ENCODE measurements at places on chromosomes 1 and 21.

GRCh38 chr1:147781056-147781471, 20.7 kb upstream of the GJA5 start:
- DNase-seq, result no peak

DNA sequence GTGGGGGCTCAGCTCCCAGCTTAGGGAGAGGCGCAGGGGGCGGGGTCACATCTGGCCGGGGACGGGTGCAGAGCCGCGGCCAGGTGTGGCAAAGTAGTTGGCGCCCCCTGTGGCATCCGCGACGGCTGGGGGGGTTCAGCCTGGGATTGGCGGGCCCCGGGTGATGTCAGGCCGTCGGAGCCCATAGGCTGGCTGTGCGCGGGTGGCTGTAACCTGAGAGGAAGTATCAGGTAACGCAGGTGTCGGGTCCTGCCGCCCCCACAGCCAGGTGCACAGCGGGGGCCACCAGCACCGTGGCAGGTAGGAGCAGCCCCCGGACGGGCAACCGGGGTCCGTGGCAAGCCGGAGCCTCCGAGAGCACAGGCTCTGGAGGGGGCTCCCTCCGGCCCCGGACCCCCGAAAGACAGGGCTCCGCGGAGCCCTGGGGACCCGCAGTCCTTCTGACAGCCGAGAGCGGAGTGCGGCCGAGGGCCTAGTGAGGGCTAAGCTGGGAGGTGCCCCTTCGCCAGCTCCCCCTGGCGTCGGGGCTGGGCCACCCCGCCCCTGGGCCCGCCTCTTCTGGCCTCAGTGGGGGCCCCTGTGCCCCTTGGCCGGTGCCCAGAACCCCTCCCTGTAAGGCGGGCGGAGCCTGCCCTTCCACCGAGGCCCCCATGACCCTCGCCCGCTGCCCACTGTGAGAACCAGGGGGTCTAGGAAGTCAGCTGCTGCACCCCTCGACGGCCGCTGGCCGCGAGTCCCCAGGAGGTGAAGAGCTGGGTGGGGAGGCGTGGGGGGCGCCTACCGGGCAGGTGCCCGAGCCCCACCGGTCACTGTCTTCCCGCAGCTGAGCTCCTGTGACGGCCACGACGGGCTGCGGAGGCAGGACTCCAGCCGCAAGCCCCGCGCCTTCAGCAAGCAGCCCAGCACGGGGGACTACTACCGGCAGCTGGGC, 17.9 kb downstream of the TNFRSF25 start:
- no peak for DNase-seq

- no peak for DNase-seq
Measured at GRCh38 chr1:8423692-8424538, 106.0 kb downstream of the SLC45A1 start.

- no peak for DNase-seq
Measured at GRCh38 chr1:103336408-103336807, 189.1 kb upstream of the RNPC3 start.

- no peak for DNase-seq
Measured at GRCh38 chr21:42621819-42622177, 31.6 kb upstream of the PDE9A start.

GRCh38 chr1:206985162-206985749, 15.0 kb upstream of the FCAMR start:
- no peak for DNase-seq

GRCh38 chr1:234763910-234764309, 153.9 kb upstream of the IRF2BP2 start:
- DNase-seq, result no peak

- no peak for DNase-seq
Measured at GRCh38 chr1:118556936-118557335, 371.9 kb upstream of the SPAG17 start.
